Activated CD4-positive, alpha-beta memory T cell treated with anti-CD3 and anti-CD28 coated beads for 36 hours (primary cell): ENCODE measurements at places on chromosomes 2 and 18. TPM values are rescaled to one million over a fixed set of nuclear protein-coding genes. Genes with fewer than 3 reads are reported as not detected.

The GALNT3 gene
- total RNA-seq, result 3.2 TPM

The OST4 gene
- 310 TPM for total RNA-seq

The LRP2 gene
- total RNA-seq, result 0.27 TPM

The APOB gene
- total RNA-seq, result not detected

The LRPPRC gene
- 144 TPM for total RNA-seq

The MARCHF7 gene
- 86.7 TPM for total RNA-seq

The UNC80 gene
- total RNA-seq, result not detected

The FASTKD1 gene
- 47.6 TPM for total RNA-seq

The TTR gene
- total RNA-seq, result not detected

The EGR4 gene
- total RNA-seq, result 0.34 TPM

The LCT gene
- 0.02 TPM for total RNA-seq

The PLA2R1 gene
- not detected for total RNA-seq

The ANKRD30B gene
- total RNA-seq, result not detected

The UGT1A8 gene
- total RNA-seq, result not detected

The OR6B2 gene
- total RNA-seq, result not detected

The PSMA8 gene
- total RNA-seq, result 1.7 TPM

The IL36A gene
- total RNA-seq, result not detected

The NOL4 gene
- total RNA-seq, result not detected
